Epithelial cell of proximal tubule (primary cell): ENCODE measurements at places on chromosomes 7 and 10.

DNA sequence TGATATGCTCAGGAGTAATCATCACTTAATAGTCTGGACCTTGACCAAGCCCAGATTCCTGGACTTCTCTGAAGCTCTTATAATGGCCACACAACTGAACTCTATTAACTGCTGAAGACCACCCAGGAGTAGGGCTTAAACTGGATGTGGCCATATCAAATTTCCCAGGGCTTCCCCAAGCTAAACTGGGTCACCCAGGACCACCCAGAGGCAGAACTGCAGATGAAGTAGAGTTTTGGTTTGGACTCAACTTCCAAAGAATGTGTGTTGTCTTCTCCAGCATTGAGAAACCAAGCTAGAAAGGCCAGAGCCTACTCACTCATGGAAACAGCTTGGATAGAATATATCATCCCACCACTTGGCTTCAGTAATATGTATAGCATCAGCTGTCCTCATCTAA lies 358.2 kb upstream of the MEOX2 start:
- no peak for DNase-seq

GRCh38 chr7:95144256-95144655 lies 180.1 kb downstream of the PON1 start:
- no peak for DNase-seq

GRCh38 chr10:120732643-120733313 lies 118.4 kb upstream of the WDR11 start:
- no peak for DNase-seq

- no peak for DNase-seq
These were observed 701 bp upstream of the CUL1 start for GRCh38 chr7:148698007-148698396.

GRCh38 chr7:96921771-96922170 lies 83.6 kb upstream of the DLX6 start:
- no peak for DNase-seq

DNA sequence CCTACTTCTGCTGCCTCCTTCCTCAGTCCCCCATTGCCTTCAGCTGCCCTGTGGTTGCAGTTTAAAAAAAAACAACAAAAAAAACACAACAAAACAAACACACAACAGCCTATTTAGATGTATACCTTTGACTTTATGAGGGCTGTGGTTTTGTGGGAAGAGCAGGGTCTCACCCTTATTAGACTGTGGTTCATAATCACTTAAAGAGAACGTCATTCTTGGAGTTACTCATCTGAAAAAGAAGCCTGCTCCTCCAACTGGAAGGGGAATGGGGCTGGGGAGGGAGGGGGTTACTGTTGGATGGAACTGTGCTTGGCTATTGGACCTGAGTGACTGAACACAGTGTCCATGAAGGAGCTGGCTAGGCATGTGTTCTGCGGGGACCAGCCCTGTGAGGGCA lies 48.1 kb downstream of the SDK1 start:
- DNase-seq: no peak

GRCh38 chr7:56079450-56080185 lies 13.1 kb downstream of the PHKG1 start:
- DNase-seq: no peak

DNA sequence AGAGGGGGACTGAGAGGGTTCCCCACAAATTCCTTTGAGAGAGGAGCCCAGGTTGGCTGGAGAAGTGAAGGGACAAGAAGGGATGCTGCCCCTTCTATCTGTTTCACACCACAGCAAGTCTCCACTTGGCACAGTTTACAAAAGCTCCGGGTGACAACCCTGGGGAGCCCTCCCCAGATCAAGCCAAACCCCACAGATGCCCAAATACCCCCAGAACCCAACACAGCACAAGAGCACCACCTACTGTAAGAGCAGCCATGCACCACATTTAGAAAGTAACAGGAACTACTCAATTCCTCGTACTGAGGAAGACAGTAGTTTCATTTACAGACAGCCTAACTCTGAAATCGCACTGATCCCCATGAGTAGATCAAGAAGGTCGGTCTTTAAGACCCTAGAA lies 67.8 kb upstream of the ATP6V0A4 start:
- DNase-seq: no peak

DNA sequence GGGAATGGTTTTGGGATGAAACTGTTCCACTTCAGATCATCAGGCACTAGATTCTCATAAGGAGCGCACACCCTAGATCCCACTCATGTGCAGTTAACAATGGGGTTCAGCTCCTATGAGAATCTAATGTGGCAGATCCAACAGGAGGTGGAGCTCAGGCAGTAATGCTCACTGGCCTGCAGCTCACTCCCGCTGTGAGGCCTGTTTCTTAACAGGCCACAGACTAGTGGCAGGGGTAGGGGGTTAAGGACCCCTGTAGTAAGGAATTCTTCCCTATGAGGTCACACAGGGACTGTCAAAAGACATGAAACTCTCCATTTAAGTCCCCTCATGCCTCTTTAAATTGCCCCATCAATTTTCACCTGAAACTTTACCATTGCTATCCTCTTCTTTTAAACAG lies 8.0 kb downstream of the HGF start:
- no peak for DNase-seq

GRCh38 chr10:70699063-70699658 lies 26.9 kb downstream of the ADAMTS14 start:
- DNase-seq: no peak

DNA sequence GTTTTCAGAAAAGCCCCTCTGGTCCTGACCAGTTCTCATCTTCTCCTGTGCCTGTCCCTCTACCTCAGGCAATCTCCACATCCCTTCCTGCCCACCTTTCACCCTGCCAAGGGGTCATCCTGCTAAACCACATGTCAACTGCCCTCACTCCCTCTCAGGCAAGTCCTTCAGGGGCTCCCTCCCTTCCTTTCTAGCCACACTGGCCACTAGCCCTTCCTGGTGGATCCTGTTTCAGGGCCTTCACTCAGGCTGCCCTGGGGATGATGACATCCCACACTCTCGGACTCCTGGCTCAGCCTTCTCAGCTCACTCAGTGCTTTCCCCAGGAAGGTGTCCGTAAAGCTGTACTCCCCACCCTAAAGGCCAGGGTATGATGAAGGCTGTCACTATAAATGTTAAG lies 13.4 kb downstream of the STEAP1B start:
- DNase-seq: no peak

- no peak for DNase-seq
These were observed 9.0 kb upstream of the HSPB1 start for GRCh38 chr7:76293407-76293901.

GRCh38 chr10:92691591-92692079 lies 1.9 kb downstream of the HHEX start:
- no peak for DNase-seq

GRCh38 chr10:77510695-77511094 lies 126.9 kb downstream of the KCNMA1 start:
- no peak for DNase-seq

DNA sequence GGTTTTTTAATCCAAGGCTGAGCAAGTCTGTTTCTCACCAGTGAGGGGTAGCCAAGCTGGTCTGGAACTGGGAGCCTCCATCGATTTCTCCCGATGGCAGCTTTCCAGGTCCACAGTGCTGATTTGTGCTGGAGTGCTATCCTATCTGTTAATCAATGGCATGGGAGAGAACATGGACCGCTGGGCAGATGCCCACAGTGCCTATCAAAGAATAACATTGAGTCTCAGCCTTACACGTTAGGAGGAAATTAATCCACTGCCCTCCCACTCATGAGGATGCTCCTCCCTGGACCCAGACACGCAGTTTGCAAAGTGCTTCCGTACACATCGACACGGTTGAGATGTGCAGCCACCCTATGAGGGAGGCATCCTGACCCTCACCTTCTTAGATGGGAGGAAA lies 36.0 kb upstream of the CUX1 start:
- DNase-seq: no peak

DNA sequence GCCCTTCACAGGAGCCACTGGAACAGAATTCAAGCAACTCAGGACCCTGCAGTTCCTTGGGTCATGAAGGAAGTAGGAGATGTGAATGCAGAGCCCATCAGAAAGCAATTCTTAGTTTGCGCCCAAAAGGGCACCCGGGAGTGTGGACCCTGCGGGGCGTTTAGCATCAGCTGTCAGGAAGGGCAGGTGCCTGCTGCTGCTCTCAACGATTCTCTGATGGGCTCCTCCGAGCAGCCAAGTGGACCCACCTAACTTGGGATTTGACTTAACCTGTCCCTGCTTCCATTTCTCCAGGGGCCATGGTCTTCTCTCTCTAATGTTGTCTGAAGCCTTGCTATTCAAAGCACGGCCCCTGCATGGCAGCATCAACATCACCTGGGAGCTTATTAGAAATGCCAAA lies 17.1 kb downstream of the CPA5 start:
- DNase-seq: no peak

DNA sequence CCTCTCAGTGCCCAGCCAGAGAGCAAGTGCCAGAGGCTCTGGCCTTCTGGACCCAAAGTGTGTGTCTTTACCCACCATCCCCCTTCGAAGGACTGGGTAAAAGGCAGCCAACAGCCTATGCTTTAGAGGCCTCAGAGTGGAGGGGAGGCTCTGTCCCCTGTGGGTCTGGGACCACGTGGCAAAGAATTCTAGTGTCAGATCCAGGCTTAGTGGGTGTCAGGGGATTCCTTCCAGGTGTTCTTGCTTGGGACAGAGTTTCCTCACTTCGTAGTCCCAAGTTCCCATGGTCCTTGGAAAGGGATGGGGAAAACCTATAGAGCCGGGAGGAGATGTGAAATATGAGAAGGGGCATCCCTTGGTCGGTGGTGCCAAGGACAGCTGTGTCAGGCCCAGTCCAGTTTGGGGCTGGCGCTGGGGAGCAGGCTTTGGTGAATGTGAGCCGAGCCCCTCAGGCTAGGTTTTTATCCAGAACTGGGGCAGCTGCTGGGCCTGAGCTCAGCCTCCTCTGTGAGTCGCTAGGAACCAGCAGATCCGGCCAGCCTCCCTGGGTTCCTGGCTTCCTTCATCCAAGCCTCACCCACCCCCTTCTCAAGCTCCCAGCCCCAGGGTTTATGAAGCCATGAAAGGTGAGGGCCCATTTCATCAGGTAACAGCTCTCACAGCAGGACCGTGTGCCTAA lies 71.2 kb downstream of the C10orf105 start:
- DNase-seq: no peak

GRCh38 chr10:29239569-29240472 lies 49.0 kb upstream of the LYZL1 start:
- DNase-seq: no peak

DNA sequence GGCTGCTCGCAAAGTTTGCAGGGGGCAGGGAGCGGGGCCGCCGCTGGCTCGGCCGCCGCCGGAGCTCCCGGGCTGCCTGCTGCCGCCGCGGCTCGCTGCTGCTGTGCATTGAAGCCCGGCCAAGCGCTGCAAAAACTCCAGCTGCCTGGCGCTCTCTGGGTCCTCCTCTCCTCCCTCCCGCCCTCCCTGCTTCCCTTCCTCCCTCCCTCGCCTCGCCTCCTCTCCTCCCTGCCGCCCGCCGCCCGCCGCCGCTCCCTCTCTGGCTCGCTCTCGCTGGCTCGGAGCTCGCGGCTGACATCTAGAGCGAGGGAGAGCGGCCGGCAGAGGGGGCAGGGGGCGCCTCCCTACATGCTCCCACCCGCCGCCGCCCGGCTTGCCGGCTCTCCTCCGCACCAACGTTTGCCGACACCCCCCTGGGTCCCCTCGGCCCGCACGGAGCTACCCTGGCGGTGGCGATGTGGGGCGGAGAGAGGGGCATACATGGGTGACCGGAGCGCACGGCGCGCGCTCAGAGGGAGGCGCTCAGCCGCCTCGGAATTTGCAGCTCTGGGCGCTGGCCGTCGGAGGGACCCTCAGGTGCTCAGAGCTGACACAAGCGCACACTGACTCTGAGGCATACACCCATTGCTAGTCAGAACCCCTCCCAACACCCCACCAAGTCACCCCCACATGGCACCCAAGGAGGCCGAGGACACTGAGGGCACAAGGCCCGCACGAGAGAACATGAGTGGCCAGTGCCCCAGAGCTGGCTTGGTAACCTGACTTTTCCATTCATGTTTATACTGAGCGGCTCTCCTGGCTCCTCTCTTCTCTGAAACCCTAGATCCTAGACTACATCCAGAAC lies 1.2 kb upstream of the PLXNA4 start:
- no peak for DNase-seq

DNA sequence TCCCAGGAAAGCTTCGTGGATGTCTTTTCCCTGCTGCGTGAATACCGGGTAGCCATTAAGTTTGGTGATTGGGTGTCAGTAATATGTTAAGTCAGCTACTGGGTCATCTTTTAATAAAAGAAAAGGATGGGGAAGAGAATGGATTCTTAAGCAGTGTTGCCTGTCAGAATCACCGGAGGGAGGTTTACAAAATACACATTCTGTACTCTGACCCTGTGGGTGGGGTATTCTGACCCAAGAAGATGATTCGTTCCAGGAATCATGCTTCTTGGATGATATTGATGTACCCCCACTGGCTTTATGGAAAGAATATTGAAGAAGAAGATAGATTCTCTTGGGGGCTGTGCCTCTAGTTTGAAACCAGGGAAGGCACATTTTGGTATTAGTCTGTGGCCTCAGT lies 18.3 kb downstream of the SGPL1 start:
- DNase-seq: no peak

DNA sequence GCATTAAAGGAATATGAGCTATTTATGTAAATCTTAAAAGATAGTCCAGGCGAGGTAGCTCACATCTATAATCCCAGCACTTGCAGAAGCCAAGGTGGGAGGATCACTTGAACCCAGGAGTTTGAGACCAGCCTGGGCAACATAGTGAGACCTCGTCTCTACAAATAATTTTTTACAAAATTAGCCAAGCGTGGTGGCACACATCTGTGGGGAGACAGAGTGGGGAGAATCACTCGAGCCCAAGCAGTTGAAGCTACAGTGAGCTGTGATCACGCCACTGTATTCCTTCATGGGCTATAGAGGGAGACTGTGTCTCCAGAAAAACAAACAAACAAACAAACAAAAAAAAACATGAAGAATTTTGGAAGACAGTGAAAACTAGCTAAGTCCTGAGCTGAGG lies 28.4 kb downstream of the HERC4 start:
- no peak for DNase-seq

GRCh38 chr10:13201132-13201531 lies 33.0 kb downstream of the UCMA start:
- no peak for DNase-seq

DNA sequence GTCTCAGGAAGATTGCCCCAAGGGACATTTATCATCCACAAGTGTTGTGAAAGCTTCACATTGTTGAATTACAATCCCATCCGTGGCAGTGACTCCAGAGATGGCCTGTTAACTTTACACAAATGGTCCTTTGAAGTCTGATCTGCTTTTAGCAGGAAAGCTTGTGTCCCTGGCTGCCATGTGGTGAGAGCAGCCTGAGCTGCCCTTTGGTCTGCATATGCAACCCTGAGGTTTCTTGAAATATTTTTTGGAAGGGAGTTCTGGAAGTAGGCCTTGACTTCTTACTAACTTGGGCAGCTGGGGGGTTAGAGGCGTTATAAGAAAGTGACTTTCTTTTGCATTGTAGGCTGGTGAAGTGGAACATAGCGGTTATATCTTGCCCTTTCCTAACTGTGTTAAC lies 41.3 kb upstream of the FAM180A start:
- no peak for DNase-seq

GRCh38 chr10:47354165-47354564 lies 6.0 kb downstream of the RBP3 start:
- DNase-seq: no peak

GRCh38 chr10:680146-680545 lies 9.3 kb downstream of the DIP2C start:
- no peak for DNase-seq
